Posterior vena cava (tissue), 2 donors: ENCODE measurements at places on chromosomes 5 and 9. TPM values are rescaled to one million over a fixed set of nuclear protein-coding genes. Genes with fewer than 3 reads are reported as not detected.

Gene ADRB2
- 3.3 TPM for total RNA-seq

Gene RNF183
- not detected for total RNA-seq

Gene PCDHB5
- total RNA-seq: 3.1 TPM

Gene PPIC
- 76.8 TPM for total RNA-seq

Gene FAM169A
- total RNA-seq: 0.43 TPM

Gene FAM78A
- 4.1 TPM for total RNA-seq

Gene CDH9
- not detected for total RNA-seq

Gene TRMT10B
- 7.4 TPM for total RNA-seq

Gene SLC35D2
- total RNA-seq: 13.2 TPM
